SK-N-SH treated with all-trans-retinoic acid at 6 μM for 48 hours (cell line): ENCODE measurements at places on chromosomes 1 and 21.

DNA sequence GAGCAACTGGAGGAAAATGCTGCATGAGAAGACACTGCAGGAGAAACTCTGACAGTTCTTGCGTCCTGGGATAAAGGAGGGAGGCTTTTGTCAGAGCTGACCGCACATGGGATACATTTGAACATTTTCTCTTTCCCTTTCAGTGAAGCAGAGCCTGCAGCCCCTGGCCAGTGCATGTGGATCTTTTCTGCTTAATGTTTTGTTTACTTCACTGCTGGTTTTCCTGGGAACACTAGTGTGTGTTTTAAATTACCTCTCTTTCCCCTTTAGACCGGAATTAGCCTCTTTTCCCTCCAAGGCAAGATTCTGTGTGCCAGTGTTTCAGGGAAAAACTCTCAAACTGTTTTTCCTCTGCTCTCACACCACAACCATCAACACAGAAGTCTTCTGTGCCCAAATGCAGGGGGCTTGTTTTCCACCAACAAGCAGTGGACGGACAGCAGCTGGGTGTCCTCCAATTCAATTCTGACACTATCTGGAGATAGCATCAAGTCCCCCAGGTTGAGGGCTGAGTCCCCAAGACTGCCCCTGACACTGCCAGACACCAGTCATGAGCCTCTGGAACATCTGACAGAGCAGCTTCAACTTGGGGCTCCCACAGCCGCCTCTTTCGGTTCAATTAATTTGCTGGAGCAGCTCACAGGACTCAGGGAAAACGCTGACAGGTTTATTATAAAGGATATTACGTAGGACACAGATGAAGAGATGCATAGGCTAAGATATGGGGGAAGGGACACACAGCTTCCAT is 136.2 kb downstream of the RHOU start:
- no peak for ATAC-seq

DNA sequence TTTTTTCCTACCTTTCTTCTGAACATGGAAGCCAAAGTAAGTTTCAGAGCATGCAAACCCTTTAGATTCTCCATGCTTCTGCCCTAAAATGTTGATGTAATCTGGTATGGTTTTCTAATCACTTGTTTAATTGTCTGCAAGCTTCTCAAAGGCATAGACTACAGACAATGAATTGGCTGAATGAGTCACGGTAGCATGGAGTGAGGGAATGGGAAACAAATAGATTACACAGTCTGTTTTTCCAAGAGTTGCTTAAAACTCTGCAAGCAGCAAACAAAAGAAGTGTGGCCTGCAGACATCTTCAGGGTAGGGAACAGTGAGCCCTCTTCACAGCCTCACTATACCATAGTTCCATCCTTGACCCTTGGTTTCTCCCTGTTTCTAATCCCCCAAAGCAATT is 326.0 kb downstream of the BARHL2 start:
- ATAC-seq = no peak

GRCh38 chr1:28371010-28371377 is 1.5 kb downstream of the PHACTR4 start:
- no peak for ATAC-seq

- peak; percentile 42 for ATAC-seq
Measured at GRCh38 chr1:11045428-11046269, 1.4 kb downstream of the MASP2 start.

GRCh38 chr1:217953922-217954321 is 322.8 kb downstream of the SPATA17 start:
- ATAC-seq = no peak

DNA sequence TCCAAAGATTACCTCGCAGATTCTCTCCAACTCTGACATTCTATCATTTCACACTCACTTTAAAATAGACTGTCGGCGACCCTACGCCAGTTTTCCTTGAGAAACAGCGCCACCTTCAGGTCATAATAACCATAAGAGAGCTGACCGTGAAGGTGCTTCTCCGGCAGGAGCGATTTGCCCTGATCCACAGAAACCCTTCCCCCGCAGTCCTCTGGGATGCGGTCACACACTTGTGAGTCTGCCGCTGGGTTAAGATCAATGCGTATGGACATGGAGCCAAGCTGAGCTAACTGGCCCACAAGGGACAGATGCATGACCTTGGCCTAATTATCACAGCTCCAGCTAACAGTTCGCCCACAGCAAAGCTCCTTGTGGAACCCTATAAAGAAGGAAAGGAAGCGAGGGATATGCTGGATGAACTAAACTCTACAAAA is 32.8 kb upstream of the IFNAR2 start:
- ATAC-seq = peak; percentile 83

GRCh38 chr1:197093226-197093885 is 26.3 kb upstream of the F13B start:
- no peak for ATAC-seq

DNA sequence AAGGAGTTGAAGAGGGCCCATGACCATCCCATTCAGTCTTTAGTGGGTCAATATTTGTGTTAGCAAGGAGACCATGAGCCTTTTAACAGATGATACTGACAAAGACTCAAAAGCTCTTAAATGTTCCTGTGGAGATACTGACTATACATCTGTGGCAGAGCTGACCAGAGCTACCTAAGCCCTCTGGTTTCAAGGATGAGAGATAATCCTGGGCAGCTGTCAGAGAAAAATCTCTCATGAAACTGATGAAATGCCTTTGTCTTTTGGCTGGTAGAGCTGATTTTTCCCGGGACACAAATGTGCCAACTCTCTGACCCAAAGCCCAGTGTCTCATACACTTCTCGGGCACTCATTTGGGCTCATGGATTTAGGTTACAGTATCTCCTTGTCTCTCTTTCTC is 100.9 kb downstream of the XCL2 start:
- no peak for ATAC-seq

GRCh38 chr1:20870718-20871117 is 83.6 kb upstream of the HP1BP3 start:
- no peak for ATAC-seq

DNA sequence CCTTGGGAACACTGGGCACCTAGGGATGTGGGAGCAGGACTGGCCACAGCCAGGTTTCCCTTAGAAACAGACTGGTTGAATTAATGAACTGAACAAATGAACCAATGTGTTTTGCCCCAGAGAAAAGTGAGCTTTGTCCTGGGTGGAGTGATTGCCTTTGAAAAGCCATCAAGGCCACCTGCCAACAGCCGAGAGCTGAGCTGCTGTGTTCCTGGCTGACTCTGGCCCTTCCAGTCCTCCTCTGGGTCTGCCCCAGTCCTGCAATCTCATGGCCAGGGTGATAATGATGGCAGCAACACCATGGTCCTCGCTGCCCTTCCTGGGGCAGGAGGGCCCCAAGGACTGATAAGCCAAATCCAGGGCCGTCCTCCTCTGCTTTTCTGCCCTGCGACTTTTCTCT is 18.2 kb upstream of the GJA9 start:
- ATAC-seq = no peak

- no peak for ATAC-seq
Measured at GRCh38 chr1:30880678-30881318, 27.8 kb downstream of the SDC3 start.
